Left renal pelvis (tissue), 4 donors: ENCODE measurements at places on chromosomes 12 and 14. TPM values are rescaled to one million over a fixed set of nuclear protein-coding genes. Genes with fewer than 3 reads are reported as not detected.

DNA sequence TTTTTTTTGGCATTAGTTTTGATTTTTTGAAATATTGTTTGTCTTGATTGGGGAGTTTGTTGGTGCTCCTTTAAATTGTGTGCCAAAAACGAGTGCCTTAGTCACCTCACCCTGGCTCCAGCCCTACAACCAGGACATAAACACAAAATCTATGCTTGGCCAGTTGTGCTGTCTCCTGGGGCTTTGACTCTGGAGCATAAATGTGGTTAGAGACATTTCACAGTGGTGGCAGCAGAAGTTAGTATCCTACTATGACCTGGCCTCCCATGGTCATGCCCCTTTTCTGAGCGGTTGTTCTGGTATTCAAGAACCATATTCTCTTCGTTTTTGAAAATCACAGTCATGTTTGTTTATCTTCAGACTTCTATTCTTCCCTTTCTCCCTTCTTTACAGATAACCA lies 70.7 kb upstream of the PSMA6 start:
- DNase-seq, result no peak

The ZCRB1 gene
- 70.8 TPM for polyA plus RNA-seq

DNA sequence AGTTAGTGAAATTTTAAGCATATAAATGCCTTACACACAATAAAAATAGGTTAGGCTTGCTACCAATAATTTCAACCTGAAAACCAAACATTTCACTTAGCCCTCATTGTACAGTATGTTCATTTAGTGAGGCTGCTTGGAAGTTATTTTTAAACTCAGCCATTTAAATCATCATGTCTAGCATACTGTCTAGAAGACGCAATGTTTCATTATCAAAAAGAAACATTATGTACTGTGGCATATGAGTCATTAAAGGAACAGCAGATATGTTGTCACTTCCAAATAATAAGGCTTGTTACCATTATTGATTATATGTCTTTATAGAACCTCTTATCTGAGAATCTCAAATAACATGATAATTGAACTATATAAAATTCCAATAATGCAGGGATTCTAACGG lies 304.7 kb downstream of the RMST start:
- DNase-seq, result no peak

DNA sequence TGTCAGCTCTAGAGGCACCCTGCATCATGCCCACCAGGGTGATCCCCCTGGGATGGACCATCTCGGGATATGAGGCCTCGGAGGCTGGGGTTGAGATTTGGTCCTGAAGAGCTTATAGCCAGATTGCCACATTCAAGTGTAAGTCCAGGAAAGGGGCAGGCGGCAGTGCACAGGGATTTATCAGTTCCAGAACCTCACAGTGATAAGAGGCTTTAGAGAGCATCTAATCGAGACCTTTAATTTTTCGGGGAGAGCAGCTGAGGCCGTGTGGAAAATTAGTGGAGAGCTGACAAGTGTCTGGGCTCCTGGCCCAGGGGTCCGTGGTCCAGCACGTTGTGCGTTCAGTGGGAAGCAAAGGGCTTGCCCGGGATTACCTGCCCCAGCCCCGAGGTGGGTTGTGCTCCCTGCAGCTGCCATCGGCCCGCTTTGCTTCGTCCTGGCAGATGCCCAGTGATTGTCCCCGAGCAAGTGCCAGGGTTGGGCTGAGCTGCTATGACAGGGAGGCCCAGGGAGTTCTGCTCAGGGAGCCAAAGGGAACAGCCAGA lies 52.1 kb downstream of the C14orf132 start:
- DNase-seq, result no peak

DNA sequence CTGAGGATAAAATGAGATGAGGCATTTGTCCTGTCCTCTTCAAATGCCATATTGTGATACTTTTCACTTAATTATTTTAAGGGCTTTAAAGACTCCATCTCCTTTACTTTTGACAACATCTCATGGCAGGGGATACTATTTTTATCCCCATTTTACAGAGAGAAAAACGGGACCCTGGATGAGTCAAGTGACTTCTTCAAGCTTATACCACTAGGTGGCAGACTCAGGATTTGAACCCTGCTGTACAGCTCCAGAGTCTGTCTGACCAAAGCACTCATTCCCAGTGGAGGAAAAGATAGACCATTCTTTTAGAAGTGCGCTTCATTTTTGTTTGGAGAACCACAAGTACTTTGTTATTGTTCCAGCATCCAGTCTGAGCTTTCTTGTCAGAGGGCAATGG lies 1.7 kb upstream of the SMOC1 start:
- no peak for DNase-seq

The PUS1 gene
- polyA plus RNA-seq, result 12.4 TPM

- no peak for DNase-seq
Measured at GRCh38 chr14:70856851-70857495, 47.7 kb upstream of the MAP3K9 start.

The ACVRL1 gene
- 35.4 TPM for polyA plus RNA-seq

DNA sequence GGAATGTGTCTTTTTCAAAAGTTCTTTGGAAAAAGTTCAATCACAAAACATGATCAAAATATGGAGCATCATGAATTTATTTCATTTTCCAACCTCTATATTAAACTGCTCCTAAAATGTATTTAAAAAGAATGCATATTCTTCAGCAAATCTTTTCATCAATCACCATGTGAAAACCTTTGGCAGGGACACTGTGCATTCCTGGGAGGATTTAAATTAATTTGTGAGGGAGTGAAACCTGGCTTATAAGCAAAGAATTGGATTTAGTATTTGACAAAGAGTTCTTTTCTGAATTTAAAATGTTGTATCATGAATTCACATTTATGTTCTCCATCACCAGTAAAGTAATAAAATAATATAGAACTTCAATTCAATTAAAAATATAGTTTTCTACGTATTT lies 38.2 kb downstream of the PAWR start:
- DNase-seq, result no peak

The USP15 gene
- 51.0 TPM for polyA plus RNA-seq

GRCh38 chr12:91877022-91877421 lies 268.6 kb downstream of the BTG1 start:
- DNase-seq, result no peak

DNA sequence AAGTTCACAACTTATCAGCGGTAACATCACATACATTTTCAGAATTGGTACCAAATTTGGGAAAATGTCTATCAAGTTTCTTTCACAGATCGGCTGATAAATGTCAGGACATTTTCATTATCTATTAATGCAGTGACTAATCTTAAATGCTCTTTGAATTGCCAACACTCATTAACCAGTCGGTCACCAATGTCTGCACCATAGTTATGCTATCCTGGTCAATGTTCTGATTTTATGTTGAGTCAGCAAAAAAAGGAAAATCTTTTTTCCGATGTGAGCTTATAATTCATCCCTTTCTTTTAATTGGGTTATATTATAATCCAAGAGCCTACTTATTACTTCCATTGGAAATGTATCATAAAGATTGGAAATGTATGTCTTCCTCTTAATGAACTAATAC lies 77.2 kb downstream of the NTF3 start:
- DNase-seq, result no peak

DNA sequence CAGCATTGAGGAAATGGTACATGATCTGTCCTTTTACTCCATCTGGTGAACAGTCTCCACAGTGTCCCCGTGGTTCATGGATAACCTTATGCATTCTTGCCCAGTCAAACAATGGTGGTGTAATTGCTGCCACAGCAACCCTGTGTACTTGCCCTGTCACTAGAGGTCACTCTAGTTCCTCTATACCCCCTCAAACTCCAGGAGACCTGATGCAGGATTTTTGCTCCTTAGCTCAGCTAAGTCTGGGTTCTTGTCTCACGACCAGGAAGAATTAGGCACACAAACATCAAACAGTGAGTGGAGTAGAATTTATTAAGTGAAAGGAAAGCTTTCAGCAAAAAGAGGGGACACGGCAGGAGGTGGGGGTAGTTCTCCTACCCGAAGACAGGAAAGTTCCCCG lies 24.7 kb upstream of the EEA1 start:
- DNase-seq, result no peak

- DNase-seq, result no peak
Measured at GRCh38 chr12:70120970-70121369, 122.3 kb upstream of the CNOT2 start.

GRCh38 chr12:23703051-23703450 lies 246.4 kb downstream of the SOX5 start:
- no peak for DNase-seq

GRCh38 chr14:36505181-36505815 lies 14.7 kb downstream of the NKX2-1 start:
- no peak for DNase-seq

DNA sequence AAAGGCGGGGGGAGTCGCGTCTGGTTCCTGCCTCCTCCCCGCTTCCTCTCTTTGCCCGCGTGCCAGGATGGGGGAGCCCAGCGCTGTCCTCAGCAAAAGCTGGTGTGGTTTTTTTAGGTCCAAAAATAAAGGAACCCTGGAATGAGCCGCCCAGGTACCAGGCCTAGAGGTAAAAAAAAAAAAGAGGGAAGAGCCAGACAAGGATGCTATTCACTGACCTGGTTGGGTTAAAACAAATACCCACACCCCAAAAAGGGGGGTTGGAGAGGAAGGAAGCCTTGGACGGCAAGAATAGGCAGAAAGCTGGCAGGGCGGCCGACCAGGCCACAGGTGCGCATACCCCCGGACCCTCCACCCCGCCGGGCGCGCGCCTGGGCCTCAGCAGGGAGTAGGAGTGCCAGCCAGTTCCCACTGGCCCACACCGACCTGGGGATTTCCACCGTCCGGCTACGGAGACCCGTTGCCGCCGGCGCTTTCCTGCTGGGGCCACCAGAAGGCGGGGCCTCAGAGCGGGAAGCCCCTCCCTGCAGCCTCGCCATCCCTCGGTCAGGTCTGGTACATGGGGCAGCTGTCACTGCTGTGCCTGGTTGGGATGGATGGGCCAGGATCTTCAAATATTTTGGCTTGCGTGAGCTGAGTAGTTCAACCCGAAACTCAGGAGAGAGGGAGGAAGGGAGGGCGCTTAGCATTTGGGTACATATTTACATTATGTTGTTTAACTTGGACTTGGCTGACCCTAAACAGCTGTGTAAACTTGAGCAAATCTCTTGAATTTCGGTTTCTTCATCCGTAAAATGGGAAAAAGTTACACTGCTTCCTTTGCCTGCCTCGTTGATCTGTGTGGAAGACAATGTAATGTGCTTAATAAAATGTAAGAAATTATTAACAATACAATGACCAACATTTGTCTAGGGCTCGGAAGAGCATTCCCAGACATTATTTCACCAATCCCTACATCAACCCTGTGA lies 5.4 kb upstream of the IRF2BPL start:
- no peak for DNase-seq

GRCh38 chr14:58167057-58167456 lies 15.0 kb upstream of the ARMH4 start:
- no peak for DNase-seq

GRCh38 chr12:121872546-121873215 lies 14.0 kb upstream of the HPD start:
- peak; percentile 64 for DNase-seq

DNA sequence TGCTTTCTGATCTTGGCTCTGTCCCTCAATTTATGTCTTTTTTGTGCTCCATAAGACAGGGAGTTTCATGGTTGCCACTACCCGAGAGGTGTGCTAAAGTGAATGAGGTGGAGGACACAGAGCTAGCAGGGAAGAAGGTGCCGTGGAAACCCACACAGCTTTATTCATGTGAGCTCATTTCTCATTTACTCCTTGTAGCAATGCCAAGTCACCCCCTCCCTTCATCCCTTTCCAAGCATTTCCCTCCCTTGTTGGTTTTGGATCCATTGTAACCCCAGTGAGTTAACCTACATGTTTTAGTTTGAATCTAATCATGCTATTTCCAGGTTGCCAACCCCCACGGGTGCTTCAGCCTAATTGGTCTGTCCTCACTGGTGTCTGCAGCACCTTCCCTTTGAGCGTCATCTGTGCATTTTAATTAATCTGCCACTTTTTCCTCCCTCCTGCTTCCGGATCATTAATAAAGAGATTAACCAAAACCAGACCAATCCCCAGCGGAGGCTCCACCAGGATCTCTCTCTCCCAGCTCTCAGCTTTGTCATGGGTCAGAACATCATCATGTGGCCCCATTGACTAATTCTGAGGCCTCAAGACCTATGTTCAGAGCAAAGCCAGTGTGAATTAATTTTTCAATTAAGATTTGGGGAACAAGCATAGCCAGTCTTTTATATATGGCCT lies 56.2 kb downstream of the NTF3 start:
- DNase-seq, result no peak

DNA sequence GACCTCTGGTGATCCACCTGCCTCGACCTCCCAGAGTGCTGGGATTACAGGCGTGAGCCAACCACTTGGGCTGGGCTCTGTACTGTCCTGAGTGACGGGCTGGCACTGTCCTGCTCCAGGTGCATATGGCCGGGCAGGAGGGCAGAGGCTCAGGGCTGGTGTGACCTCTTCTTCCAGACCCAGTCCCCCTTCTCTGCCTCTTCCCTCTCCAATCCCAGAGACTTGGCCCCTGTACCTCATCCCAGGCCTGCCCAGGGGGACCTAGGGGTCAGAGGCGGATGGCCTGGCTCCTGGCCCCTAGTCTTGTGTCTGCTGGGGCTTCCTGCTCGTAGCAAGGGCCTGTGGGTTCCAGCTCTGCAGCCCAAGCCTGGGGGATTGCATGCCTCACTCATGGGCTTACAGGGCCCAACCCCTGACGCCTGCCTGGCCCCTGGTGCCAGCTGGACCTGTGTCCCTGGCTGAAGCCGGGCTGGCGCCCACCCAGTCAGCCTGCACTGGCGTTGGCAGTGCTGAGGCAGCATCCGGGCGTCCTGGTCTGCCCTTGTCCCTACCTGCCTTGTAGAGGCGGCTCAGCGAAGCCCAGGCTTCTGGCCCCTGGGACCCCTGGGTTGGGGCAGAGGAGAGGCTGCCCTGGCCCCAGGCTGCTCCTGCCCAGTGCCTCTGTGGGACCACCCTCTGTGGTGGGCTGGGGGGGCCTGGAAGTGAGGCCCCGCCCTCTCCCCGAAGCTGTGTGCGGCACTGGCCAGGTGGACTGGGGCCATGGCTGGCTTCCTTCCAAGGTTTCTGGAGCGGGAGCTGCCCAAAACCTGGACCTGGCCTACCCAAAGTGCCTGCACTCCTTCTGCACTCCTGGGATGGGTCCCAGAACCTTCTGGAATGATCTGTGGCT lies 4.3 kb downstream of the TEDC1 start:
- DNase-seq, result no peak

The FAM222A gene
- polyA plus RNA-seq, result 6.7 TPM

DNA sequence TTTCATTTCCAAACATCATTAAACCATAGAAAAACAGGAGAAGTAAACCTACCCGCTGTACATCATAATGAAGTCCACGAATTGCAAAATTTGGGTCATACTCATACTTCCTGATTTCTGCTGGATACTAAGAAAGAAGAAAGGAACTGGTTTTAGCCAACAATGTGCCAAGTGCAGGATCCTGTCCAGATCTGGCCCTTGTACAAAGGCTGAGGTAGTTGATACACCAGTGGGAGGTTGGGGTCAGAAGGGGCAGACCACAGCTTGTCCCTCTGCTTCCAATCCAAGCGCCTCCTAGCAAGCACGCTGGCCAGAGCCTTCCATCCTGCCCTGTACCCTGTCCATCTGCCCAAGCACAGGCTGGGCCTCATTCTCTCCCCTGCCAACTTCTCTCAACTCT lies 34.2 kb downstream of the NT5DC3 start:
- DNase-seq, result no peak

GRCh38 chr12:87304406-87304805 lies 724.8 kb downstream of the C12orf50 start:
- no peak for DNase-seq

- no peak for DNase-seq
Measured at GRCh38 chr14:93011650-93012325, 88.8 kb downstream of the CHGA start.

- no peak for DNase-seq
Measured at GRCh38 chr12:72269491-72269890, 2.7 kb upstream of the TRHDE start.
